Mucosa of gallbladder (tissue), 1 donor: ENCODE measurements at places on chromosomes 6 and 20.

GRCh38 chr6:73325656-73326055 is 28.4 kb downstream of the DPPA5 start:
- no peak for DNase-seq

- DNase-seq, result no peak
Observed at GRCh38 chr6:15255909-15256395, 10.1 kb downstream of the JARID2 start.

DNA sequence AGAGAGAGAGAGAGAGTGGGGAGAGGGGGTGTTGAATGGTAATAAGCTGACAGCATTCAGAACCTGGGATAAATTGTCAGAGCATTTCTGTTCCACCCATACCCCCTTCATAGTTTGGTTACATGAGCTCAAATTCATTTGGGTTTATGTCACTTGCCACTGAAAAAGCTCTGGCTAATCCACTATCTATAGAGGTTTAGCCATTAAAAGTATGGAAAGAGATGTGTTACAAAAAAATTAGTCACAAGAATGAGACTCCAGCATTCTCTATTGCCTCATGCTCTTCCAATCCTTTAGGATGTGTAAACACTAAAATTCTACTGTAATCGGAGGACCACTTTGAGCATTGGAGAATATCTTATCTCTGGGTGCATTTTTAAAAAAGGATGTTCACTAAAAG is 297.6 kb upstream of the TCF21 start:
- DNase-seq, result no peak

DNA sequence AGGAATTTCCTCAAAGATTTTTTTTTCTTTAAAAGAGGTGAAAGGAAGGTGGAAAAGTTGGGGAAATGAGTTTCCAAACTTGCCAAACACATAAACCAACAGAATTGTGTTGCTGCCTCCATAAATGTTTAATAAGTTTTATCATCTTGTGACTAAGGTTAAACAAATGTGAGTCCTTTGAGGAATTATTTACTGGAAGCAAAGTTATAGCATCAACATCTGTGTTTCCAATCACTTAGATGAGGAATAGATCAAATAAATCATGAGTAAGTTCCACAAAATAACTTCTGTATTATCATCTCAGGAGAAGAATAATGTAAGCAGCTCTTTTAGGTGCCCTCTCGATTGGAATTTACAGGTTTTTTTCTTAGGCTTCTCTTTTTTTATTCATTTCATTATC is 20.5 kb downstream of the TSHZ2 start:
- DNase-seq, result no peak

DNA sequence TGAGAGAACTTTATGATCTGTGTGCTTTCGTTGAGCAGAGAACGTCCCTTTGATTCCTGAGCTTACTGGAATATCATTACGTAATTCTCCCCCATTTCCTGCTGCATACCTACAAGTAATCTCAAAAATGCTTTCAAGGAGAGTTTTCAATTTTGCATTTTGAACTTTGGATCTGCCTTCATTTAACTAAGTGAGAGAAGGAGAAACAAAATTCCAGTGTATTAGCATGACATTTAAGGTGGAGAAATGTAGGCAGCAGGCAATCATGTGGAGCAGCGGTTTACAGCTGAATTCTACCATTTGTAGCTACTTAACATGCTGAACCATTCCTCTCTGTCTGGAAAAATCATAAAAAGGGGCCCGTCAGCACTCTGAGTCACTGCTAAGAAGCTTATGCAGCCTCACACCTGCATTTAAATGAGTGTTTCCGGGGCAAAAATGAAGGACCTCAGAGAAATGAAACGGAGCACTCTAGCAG is 451.5 kb downstream of the PLCB1 start:
- DNase-seq, result no peak

GRCh38 chr6:107807196-107807811 is 16.8 kb downstream of the SCML4 start:
- no peak for DNase-seq

DNA sequence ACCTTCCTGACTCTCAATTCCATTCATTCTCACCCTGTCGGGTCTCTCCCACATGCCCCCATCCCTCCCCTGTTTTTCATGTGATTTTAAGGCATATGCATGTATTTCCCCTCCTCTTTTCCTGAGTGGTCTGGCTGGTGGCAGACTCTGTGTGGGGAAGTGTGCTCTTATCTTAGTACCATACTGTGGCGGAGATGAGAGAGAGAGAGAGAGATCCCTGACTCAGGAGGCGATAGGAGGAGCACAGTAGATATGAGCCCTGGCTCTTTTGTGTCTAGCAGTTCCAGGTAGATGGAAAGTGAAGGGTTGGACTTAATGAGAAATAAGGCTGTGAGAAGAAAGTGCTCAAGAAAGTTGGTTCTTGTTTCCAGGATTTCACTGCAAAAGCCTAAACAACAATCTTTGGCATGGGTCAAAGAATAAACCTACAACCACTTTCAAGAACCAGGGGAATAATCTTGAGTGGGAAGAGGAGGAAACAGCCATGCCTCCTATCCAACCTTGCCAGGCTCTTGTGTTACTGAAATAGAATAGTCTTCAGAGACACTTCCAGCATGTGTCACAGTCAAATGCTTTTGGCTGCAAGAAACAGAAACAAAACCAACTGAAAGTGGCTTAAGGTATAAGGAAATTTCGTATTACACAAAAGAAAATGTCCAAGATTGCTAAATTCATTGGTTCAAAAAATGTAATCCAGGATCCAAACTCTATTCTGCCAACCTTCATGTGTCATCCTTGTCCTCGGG is 123.8 kb upstream of the MYLIP start:
- DNase-seq, result no peak

GRCh38 chr20:23021951-23022350 is 13.2 kb upstream of the SSTR4 start:
- no peak for DNase-seq

DNA sequence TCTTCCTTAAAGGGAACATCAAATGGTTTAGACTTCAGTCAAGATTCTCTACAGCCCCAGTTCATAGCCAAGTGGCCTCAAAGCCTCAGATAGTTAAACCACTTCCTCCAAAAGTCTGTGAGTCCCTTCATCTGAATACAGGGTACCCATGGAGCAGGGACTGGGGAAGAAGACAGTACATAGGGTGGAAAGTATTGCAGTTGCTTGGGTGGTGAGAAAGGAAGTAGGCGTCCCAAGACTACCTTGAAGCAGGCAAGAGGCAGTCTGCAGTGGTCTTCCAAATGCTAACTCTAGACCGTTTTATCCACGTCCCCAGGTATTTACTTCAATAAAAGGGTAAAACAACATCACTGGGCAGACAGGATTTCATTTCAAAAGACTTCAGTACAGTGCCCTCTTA is 2.0 kb downstream of the FYN start:
- no peak for DNase-seq
